ENCODE measurements at places on chromosomes 6 and 20.
A peak's percentile ranks its signal among the peaks of the same experiment; 100 is the strongest.

GRCh38 chr6:35139924-35140638 is 1.1 kb downstream of the TCP11 start:
- DNase-seq = peak; percentile 53

- peak; percentile 20 for DNase-seq
Measured at GRCh38 chr6:45422503-45423110, 44.9 kb upstream of the SUPT3H start.

DNA sequence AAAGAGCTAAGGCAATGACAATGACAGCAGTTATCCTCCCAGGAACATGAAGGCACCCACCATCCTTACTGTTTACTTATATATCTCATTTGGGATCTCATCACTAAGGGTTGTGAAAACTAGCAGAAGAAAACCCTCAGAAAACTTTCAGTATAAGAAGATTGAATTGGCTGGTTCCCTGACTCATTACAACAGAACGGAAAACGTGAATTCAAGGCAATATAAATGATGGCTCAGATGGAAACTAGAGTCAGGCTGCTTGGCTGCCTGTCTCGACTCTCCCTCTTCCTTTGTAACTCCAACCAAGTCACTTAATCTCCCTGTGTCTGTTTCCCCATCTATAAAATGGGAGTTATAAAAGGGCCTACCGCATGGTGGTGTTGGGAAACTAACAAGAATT is 387.1 kb upstream of the JARID2 start:
- no peak for DNase-seq

- DNase-seq = no peak
Measured at GRCh38 chr6:97917369-97917768, 634.4 kb upstream of the MMS22L start.

- DNase-seq = peak; percentile 86
Measured at GRCh38 chr6:157107915-157108651, 215.2 kb downstream of the TMEM242 start.

DNA sequence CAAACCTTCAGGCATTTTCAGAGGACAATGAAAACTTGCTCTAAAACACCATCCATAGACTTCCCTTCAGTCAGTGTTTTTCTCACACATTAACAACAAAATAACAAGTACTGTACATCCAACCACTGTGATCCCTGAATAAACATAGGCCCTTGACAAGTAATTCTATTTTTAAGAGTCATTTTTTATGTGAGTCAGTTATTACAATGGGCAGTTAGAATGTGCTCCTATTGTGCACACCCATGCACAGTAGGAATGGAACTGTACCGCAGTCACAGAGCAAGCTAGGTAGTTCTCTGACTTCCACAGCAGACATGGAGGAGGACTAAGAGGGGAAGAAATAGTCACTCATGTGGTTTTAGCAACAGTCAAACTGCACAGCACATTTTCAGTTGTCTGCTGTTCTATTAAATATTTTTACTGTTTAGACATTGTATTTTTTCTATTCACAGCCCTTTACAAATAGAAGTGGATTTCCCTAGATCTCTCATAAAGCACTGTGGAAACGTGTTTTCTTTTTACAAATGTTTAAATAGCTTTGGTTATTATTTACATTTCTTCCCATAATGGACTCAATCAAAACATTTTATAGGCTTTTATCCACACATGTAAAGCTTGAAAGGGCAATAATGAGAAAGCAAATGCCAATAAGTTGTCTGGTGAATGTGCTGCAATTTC is 100.4 kb downstream of the JAG1 start:
- no peak for DNase-seq

DNA sequence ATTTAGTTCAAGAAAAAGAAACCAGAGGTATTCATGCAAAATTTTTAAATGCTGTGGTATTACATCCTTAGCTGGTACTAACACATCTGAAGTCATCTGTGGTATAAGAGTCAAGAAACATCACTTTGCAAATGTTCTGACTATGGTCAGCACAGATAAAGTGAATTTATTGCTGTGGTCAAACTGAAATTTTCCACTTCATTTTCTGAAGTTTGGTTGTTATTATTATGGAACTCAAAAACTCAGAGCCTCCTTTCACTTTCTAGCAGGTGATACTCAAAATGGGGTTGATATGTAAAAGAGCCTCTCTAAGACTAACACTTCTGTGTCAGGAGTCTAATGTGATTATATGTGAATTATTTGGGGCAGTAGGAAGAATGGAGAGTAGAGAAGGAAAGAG is 257.8 kb downstream of the RNGTT start:
- DNase-seq = no peak

DNA sequence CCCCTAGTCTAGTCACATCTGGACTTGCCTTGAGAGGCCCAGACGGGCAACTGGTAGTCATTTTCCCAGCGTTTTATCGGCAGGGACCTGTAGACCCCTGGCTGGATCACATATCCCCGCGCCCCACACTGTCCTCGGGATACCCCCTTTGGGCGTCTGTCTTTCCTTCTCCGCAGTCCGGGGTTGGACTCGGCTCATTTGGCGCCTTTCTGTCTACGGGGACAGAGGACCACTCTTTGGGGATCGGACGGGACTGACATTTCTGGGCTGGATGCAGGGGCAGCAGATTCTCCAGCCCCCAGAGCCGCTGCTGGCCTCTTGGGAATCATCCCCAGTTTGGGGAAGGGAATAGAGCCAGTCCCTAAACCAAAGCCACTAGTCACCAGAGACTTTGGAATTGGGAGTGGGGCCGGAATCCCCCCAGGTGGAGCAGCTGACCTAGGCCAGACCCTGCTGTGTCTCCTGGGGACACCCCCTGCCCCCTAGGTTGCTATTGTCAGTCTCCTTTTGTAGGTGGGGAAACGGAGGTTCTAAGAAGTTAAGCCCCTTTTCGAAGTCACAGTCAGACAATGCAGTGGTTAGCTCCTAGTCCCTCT is 734 bp downstream of the FAM110A start:
- DNase-seq = peak; percentile 24

DNA sequence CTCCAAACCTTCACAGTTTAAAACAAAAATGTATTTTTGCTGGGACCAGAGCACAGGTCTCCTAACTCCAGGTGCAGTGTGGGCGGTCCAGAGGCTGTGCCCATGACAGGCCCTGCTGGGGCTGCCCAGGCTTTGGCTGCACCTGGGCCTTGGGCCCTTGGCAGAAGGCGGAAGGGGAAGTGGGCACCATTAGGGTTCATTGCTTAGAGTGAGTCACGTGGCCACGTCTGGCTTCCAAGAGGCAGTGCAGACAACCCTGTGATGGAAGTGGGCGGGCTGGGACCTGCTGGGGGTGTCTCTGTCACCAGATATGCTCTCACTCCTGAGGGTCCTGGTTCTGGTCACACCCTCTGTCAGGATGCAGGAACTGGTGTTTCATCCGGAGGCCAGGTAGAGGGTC is 302.2 kb downstream of the QKI start:
- no peak for DNase-seq

DNA sequence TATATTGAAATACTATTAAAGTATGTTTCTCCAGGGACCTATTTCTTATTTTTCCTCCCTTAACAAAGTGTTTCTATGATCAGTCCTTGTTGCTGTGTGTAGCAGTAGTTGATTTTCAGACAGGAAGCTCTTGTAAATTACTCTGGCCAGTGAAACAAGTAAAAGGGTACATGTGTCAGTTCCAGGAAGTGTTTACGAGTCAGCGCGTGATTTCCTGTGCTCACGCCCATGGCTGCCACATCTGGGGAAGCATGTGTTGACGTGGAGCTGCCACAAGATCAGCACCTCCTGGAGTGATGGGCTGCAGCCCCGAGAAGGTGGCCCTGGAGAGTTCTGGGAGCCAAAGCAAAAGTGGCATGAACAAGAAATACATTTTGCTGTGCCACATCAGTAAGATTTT is 38.6 kb upstream of the GGTLC1 start:
- no peak for DNase-seq

DNA sequence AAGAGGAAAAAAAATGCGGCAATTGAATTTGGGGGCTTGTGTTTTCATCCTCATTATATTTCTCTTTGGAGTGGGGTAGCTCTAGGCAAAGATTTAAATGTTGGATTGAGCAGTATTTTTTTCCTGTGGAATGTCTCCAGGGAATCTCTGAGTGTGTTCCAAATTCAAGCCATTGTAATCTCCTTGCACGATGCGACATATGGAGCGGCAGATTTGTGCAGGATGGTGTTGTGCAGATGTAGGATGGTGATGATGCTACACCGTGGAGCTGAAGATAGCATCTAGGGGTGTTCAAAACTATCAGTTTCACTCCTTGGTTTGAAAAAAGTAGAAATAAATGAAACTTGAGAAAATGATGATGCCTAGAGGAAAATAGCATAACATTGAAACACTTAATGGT is 777.5 kb upstream of the EPHA7 start:
- no peak for DNase-seq

- no peak for DNase-seq
Measured at GRCh38 chr6:166765234-166765541, 138.1 kb upstream of the RPS6KA2 start.

DNA sequence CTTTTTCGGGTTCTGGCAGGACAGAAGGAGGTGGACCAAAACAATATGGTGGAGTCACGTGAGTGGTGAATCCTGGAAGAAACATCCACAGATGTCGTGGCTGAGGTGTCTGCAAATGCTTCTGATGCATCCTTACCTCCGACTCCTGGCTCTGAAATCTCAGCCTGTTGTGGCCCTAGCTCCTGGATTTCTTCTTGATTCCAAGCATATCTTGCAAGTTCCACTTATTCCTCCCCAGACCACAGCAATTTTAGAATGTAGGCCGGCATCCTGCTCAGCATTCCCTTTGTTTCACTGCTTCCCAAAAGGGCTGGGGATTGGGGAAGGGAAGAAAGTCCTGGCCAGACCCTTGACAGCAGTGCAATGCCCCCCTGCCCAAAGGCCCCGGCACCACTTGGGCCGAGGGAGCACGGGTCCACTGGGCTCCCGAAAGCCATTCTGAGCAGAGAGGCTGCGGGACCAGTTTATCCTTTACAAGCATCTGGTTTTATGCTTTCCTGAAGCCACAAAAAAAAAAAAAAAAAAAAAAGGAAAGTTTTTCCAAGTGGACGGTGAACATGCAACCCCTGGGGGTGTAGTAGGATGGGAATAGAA is 200.9 kb upstream of the RNF24 start:
- peak; percentile 74 for DNase-seq

- no peak for DNase-seq
Measured at GRCh38 chr20:17735959-17736621, 36.3 kb downstream of the BANF2 start.

GRCh38 chr6:15102241-15102640 is 143.6 kb upstream of the JARID2 start:
- DNase-seq = no peak

DNA sequence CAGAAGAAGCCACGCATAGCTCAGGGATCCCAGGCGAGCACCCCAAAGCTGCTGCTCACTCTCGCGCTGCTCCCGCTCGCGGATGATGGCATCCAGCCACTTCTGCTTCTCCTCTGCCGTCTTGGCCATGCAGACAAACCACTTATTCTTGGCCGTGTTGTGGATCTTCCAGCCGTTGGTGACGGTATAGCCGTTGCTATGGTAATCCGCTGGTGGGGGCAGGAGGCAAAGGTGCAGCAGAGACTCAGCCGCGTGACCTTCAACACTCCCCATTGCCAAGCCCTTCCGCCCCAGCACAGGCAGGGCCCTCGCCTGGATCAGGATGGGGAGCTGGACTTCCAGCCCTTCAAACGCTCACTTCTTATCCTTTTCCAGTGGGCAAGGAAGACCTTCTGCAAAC is 136.9 kb downstream of the PREX1 start:
- DNase-seq = no peak

DNA sequence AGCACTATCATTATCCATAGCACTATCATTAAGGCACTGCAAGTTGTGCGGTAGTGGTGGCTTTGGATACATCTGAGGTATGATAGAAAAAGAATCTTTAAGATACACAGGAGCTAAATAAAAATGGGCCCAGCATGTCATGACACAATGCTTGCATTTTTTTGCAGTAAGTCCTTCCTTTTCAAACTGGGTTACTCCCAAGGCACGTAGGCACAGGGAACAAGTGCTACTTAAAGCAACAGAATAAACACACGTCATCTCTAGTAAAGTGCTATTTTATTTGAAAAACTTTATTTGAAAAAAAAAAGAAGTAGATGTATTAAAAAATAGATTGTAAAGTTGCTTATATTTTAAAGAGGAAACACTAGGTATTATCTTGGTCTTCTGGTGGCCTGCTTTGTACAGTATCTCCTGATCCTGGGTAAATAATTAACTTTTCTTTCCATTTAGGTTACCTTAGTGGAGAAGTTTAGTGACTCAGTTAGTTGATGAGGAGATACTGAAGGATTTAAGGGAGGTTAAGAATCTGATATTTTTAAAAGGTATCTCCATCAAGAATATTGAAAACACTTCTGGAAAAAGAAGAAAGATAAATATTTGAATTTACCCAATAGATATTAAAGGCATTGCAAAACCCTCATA is 129.6 kb downstream of the EDN1 start:
- no peak for DNase-seq

GRCh38 chr20:57907131-57908000 is 197.6 kb upstream of the PMEPA1 start:
- no peak for DNase-seq

DNA sequence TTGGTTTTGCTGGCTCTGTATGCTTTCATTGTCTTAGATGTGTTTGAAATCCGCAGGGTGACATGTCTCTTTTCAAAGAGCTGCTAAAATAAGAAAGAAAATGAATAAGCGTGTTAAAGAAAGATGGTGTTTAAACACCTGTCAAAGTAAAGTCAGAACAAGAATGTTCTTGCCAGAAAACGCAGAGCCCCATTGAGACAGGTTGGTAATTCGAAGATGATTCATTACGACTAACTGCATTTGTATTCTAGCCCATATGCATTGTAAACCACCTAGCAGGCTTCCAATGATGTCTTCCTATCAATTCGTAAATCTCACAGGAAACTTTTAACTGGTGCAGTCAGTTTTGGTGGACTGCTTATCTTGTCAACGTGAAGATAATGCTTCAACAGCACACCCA is 16.8 kb downstream of the PHACTR2 start:
- no peak for DNase-seq

DNA sequence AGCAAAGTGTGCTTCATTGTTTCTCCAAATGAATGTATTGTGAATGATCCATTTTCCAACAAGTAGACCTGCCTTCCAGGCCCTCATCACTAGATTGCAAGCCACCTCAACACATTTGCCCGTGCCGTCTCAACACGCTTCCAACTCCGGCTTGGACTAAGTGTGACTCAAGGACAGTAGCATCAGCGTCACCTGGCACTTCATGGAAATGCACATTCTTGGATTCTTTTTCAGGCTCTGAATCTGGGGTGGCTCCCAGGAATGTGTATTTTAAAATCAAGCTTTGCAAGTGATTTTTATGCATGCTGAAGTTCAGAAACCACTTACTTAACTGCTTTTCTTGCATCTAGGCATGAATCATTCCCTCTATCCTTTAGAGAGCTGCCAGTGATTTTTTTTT is 129.6 kb upstream of the EEF1E1 start:
- no peak for DNase-seq

GRCh38 chr20:31927627-31928159 is 24.2 kb downstream of the PDRG1 start:
- DNase-seq = no peak

GRCh38 chr6:656460-657252 is at the start of gene HUS1B:
TSS of gene HUS1B (minus strand) at chr6:657100. CDS start at chr6:656944, 156 bp downstream.
- no peak for DNase-seq

DNA sequence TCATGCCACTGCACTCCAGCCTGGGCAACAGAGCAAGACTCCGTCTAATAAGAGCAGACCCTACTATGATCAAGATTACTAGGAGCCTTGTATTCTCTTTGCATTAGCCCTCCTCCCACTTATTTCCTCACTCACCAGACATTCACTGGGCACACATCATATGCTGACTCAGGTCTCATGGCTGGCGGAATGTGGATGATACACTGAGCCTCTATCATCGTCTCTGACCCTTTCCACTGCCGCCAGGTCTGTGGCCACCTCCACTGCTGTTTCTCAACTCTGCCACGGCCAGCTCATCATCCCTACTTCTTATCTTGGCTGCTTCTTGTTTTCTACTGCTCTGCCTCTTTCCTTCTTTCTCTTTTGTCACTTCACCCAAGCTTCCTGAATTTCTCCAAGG is 161.0 kb downstream of the BACH2 start:
- peak; percentile 51 for DNase-seq

All from AG08395 (cell line).